ENCODE measurements at places on chromosomes 6 and 20.

DNA sequence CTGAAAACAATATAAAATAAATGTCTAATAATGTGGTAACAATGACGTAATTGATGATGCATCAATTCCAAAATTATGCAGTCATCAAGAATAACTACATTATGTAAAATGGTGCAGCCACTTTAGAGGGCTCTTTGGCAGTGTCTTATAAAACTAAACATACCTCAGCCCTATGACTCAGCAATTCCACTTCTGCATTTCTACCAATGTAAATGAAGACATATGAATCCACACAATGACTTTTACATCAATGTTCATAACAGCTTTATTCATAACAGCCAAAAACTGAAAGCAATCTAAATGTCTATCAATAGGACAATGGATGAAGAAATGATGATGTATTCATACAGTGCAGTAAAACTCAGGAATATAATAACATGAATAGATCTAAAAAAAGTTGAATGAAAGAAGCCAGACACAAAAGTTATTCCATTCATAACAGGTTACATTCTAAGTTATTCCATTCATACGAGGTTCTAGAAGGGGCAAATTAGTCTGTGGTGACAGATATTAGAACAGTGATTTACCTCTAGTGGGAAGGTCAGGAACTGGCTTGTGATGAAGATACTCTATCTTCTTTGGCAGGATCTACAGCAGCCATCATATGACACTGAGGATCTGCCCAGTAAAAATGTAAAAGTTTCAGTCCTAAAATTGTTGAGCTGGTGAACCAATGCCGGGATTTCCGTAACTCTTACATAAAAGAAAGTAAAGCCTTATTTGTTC lies 396.1 kb downstream of the PLCB1 start:
- no peak for DNase-seq

DNA sequence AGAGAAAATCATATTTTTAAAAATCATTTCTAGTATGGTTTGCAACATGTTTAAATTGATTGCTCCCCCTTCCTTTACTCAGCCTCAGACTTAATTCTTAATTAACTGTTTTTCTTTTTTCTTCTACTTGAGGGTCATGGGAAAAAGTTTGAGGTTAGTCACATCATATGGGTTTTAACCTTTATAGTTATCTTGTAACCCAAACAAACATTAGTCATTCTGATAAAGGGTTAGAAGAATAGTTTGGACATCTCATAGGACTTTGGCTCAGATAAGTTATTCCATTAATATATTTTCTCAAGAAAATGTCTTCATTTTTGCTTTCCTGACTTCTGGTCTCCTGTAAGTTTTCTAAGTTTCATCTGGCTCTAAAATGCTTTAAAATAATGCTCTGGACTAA lies 34.5 kb upstream of the TSPYL1 start:
- DNase-seq: no peak

GRCh38 chr6:45712786-45713185 lies 302.9 kb downstream of the CLIC5 start:
- DNase-seq: no peak

DNA sequence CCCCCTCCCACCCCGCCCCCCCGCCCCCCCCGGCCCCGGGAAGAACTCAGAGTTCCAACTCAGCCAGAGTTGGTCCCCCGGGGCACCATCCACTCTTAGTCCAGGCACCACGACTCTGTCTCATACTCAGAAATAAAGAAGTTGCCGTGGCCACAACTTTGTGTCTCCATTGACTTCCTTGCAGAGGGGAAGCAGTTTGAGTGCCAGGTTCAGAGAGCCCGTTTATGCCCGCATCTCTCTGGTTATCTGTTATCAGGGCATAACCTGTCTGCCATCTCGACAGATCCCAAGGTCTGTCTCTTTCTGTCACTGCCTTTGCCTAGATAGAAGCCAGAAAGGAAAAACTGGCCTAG lies 605 bp downstream of the CDC5L start:
- no peak for DNase-seq

GRCh38 chr6:125066140-125066539 lies 87.4 kb upstream of the TPD52L1 start:
- no peak for DNase-seq
